ENCODE measurements at places on chromosomes 12 and 14.

- no peak for DNase-seq
Observed at GRCh38 chr12:110756611-110757010, 13.9 kb upstream of the PPP1CC start.

DNA sequence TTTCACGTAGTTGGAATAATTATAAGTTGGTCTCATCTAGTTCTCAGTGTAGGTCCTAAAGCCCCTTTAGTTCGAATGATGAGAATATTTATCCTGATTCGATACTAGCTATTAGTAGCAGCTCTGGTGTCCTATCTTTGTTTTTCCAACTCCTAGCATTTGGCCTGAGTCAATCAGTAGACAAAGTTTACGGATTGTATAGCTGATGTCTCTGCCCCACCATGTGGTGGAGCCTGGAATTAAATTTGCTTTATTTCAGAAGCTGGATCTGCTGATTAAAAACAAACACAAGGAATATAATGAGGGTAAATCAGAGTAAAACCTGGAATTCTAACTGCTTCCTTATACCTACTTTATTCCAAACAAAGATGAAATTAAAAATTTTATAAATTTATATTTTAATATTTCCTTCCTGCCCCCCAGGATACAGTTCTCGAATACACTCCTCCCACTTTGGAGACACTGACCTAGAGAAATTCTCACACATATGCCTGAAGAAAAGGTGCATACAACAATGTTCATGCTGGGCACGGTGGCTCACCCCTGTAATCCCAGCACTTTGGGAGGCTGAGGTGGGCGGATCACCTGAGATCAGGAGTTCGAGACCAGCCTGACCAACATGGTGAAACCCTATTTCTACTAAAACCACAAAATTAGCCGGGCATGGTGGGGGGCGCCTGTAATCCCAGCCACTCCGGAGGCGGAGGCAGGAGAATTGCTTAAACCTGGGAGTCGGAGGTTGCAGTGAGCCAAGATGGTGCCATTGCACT is 7.6 kb upstream of the BRMS1L start:
- DNase-seq: peak; percentile 36

- DNase-seq: no peak
Observed at GRCh38 chr12:19121449-19122018, 8.0 kb upstream of the PLEKHA5 start.

GRCh38 chr12:21725731-21726130 is 48.8 kb downstream of the KCNJ8 start:
- no peak for DNase-seq

DNA sequence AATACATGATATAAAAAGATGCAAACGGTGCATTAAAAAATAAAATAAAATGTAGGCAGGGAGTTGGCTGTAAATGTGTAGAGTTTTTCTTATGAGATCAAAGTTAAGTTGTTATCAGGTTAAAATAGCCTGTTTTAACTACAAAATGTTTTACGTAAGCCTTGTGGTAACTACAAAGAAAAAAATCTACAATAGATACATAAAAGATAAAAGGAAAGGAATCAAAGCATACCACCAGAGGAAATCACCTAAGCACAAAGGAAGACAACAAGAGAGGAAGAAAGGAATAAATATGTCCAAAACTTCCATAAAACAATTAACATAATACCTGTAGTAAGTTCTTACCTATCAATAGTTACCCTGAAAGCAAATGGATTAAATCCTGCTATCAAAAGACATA is 12.2 kb downstream of the NELL2 start:
- no peak for DNase-seq

GRCh38 chr12:87814625-87815024 is 214.6 kb downstream of the C12orf50 start:
- DNase-seq: no peak

DNA sequence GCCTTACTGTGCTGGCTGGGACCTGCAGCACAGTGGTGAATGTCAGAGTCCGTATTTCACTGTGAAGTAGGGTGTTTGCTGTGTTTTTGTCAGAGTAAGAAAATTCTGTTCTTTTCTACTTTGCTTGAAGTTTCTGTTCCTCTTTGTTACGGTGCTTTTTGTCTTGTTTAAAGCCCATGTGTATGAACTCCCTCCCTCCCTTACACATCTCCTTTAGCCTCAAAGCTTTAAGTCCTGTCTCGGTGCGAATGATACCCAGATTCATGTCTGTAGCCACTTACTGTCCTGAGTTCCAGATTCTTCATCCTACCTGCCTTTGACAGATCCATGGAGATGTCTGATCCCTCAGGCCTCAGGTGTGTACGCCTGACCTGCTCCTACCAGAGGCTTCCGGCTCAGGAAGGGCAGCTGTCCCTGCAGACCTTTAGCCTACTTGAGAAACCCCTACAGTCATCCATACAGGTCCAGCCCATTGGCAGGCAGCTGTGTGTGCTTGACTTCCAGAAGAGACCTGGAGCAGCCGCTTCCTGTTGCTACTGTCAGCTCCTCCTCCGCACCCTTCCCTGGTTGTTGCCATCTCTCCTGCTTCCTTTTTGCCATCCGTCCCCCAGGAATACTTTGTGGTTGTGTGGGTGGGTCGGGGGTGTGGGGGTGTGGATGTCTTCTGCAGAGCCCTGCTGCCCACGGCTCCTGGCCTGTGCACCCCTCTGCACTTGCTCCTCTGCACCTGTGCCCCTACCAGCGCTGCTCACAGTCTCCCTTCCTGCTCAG is 72.9 kb downstream of the DDX51 start:
- no peak for DNase-seq

DNA sequence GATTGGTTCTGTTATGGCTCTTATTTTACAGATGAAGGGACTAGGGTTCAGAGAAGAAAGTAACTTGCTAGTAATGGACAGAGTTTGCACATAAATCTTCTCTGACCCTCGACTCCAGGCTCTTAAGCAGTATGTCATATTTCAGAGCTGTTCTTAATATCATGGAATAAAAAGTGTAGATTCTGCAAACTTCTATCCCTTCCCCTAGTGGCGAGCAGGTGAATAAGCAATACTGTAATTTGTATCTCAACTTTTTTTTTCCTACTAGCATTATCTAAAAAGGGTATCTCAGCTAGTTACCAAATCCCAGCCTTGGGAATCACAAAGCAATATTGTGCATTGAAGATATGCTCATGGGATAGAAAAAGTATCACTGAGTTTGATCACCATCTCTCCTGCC is 83.2 kb downstream of the ANO4 start:
- no peak for DNase-seq

DNA sequence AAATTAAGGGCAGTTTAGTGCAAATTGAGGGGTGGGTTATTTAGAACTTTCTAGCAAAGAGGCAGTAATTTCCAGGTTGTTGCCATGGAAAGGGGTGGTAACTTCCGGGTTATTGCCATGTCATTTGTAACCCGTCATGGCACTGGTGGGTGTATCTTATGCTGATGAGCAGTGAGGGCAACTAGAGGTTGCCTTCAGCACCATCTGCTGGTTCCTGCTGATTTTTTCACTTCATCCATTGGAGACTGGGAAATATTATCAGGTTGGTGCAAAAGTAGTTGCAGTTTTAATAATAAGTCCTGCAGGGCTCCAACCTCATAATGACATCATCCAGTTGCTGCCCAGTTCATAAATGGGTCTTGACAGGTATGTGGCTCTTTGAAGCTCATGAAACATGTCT is 24.4 kb upstream of the SERPINA4 start:
- DNase-seq: no peak

- no peak for DNase-seq
Observed at GRCh38 chr12:14893506-14894250, 8.0 kb upstream of the MGP start.

- peak; percentile 24 for DNase-seq
Observed at GRCh38 chr12:50825372-50825838, 17.3 kb upstream of the TMPRSS12 start.

DNA sequence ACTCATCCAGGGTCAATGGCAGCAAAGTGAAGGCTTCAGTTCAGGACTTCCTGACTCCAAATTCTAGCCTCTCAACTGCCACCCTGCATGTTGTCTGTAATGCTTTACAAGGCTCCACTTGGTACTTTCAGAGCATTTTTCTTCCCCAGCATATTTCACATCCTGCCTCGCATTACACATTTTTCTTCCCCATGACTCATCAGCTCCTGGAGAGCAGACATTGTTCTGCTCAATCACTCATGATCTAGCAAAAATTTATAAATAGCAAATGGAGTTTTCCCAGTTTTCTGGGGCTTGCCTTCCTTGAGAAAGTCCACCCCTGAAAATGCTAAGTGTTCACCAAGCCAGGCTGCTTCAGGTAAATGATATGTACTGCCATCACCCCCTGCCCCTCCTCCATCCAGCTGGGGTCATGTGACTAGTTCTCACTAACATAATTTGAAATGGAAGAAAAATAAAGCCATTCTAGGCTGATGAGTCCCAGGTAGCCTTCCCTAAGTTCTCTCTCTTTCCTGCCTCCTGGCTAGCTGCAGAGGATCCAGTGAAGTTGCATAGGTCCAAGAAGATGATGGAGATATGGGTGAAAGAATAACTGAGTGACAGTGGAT is 69.4 kb downstream of the ARMH4 start:
- no peak for DNase-seq

GRCh38 chr12:12975322-12976077 is 23.5 kb upstream of the GPRC5D start:
- DNase-seq: no peak

DNA sequence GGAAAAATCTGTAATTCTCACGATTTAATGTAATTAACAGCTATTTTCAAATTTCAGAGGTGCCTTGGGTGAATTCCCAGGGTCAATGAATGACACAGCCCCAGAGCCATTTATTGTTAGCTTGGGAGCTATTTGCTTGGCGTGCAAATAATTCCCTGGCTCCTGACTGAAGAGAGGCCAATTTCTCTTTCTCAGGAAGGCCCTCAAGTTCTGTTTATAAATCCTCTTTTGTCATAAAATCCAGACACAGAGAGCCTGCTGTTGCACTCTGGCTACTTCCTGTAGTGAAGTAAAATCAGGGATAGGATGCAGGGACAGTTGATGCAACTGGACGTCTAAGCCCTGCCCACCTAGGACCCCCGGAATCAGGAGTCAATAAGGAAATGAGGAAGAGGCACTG is 154.3 kb downstream of the TMX1 start:
- DNase-seq: no peak

- no peak for DNase-seq
Observed at GRCh38 chr14:57869617-57870016, 3.7 kb upstream of the SLC35F4 start.

- no peak for DNase-seq
Observed at GRCh38 chr14:19823178-19823577, 19.6 kb downstream of the OR4N2 start.

DNA sequence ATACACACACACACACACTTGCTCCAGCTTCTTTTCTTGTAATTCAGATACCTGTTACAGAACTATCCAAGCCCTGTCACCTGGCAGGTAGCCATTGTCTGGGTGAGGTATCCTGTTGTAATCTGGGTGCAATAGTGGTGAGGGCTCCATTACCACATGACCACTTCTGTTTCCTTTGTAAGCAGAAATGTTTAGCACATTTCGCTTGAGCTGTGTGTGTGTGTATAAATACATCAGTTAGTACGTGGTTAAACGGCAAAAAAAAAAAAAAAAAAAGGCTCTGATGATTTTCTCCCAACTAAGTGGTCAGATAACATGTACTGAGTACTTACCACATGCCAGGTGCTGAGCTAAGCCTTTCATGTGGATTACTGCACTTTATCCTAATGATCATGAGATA is 129.3 kb upstream of the SSTR1 start:
- DNase-seq: peak; percentile 36

DNA sequence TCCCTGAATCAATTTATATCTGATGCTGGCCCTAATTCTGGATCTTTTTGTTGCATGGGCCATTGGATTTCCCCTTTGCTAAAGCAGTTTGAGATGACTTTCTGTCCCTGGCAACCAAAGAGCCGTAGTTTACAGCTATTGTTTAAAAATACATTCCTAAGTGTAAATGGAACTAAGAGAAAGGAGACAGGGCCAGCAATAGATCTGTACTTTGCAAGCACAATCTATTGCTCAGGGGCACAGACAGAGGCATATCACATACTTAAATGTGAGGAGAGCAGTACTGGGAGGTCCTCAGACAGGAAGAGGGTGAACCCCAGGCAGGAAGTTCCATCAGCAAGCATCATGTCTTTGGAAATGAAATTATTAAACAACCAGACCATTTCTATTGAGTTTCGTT is 126.6 kb downstream of the ZFP36L1 start:
- DNase-seq: no peak

DNA sequence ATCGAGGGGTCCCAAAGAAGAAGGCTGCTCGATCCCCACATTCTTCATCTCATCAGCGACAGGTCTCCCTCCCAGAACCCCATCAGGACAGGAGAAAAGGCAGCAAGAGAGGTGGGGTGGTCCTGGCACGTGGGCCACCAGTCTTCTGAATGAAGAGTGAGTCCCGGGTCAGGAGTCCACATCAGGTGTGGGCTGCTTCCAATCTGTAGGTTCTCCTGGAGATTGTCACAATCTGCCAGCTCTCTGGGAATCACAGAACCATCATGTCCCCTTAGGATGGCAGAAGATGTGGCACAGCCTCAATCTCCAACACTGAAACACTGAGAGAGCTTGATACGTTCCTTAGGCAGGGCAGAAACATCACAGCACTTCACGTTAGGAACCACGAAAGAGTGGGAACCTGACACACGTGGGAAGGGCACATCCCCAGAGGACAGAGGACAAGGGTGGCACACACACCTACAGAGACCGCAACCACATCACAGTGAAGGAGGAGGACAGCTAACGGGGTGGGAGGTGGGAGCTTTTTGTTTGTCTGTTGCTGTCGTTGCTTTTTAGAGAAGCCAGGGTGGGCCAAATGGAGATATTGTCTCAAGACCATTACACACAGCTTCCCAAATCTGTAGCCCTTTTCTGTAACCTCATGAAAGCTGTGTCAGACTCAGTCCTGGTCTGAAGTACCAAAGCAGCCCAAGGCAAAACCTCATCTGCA is 284.5 kb downstream of the DPF3 start:
- no peak for DNase-seq

GRCh38 chr12:57323416-57323815 is 72.4 kb upstream of the STAC3 start:
- no peak for DNase-seq

- DNase-seq: no peak
Observed at GRCh38 chr14:100134586-100134985, 24.9 kb downstream of the DEGS2 start.

- DNase-seq: no peak
Observed at GRCh38 chr12:11762723-11763326, 113.4 kb downstream of the ETV6 start.

GRCh38 chr12:115922952-115923564 is 354.4 kb downstream of the MED13L start:
- DNase-seq: no peak

DNA sequence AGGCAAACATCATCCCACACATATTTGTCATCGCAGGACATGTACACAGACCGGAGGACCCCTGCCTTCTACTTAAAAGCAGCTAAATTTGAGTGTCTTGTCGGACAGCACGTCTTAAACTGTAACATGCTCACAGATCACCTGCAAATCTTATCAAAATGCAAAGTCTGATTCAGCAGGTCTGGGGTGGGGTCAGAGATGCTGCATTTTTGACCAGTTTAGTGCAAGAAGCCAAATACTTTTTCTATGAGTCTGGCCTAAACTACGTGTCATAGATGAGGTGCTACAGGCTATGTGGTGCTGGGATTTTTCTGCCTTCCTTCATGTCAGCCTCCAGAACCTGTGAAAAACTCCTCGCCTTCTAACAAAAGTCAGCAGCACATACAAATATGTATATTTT is 178.8 kb upstream of the LHX5 start:
- no peak for DNase-seq

GRCh38 chr12:623172-623864 is 39.9 kb downstream of the NINJ2 start:
- no peak for DNase-seq

GRCh38 chr12:5388581-5389535 is 43.0 kb upstream of the NTF3 start:
- DNase-seq: no peak

GRCh38 chr12:47578836-47579235 is 127.0 kb downstream of the RPAP3 start:
- no peak for DNase-seq
